Activated CD8-positive, alpha-beta memory T cell treated with anti-CD3 and anti-CD28 coated beads, Interleukin-2, amount 10 ng/mL, durations not matched to agents 7 days and 5 days (primary cell): ENCODE measurements at places on chromosomes 16 and 17.

DNA sequence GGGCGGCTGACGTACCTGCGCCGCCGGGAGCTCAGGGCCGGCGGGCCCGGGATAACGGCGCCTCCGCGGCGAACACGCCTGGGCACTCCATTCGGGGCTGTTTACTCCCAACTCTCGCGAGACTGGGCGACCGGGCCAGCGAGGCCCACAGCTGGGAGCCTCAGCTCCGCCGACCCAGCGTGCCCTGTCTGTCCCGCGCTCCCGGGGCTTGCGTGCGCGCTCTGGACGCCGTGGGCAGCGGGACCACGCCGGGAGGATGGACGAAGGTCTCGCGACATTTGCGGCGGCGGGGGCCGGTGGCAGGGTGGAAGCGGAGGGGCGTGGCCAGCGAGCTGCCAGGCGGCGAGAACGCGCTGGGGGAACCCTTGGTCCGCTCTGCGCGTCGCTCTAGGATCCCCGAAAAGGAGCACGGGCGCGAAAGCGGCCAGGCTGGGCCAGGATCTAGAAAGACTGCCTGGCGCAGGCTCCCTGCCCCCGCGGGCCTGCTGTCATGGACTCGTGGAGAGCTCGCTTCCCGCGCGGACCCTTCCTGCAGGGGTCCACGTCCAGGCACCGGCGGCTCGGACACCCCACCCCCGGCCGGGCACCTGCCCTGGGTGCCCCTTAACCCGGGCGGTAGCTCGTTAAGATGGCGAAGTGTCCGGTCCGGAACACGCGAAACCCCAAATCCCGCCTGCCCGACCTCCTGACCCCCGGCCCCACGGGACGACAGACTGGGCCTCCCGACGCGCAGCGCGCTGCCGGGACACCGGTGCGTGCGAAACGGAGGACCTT lies at the start of gene MBTPS1:
Gene MBTPS1, minus strand, starts transcription at position 223 of the 774 bp plus-strand sequence. CDS start 15,159 bp downstream, outside the sequence.
- H3K36me3 ChIP-seq, result peaks cover 3% of the 10 kb centered on the region
- peak within 1 kb of the TSS; percentile 88 for H3K4me3 ChIP-seq
- DNase-seq, result peak; percentile 98

GRCh38 chr16:34078691-34079090 lies 619.3 kb downstream of the TP53TG3F start:
- H3K4me3 ChIP-seq, result no peak overlapping the region
- H3K4me1 ChIP-seq, result no peaks in the 10 kb centered on the region
- H3K27me3 ChIP-seq, result no peaks in the 10 kb centered on the region

DNA sequence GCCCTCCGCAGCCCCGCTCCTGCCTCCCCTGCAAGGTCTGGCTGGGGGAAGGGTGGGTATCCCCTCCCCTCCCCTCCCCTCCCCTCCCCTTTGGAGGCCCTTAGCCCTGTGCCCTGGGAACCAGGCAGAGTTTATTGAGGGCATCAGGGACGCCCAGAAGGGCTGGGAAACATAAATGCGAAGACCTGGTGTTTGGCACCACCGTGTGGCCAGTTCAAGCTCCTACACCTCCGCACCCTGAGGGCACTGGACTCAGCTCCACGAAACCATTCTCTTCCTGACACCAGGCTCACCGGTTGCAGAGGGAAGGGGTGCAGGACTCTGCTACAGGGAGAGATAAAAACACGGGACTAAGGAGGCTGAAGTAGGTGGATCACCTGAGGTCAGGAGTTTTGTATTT lies 1.0 kb upstream of the AIPL1 start:
- H3K27me3 ChIP-seq, result peaks cover 55% of the 10 kb centered on the region
- no peak overlapping the region for H3K4me3 ChIP-seq
- peaks cover 2% of the 10 kb centered on the region for H3K36me3 ChIP-seq
- no peaks in the 10 kb centered on the region for H3K4me1 ChIP-seq
- peak; percentile 71 for DNase-seq

DNA sequence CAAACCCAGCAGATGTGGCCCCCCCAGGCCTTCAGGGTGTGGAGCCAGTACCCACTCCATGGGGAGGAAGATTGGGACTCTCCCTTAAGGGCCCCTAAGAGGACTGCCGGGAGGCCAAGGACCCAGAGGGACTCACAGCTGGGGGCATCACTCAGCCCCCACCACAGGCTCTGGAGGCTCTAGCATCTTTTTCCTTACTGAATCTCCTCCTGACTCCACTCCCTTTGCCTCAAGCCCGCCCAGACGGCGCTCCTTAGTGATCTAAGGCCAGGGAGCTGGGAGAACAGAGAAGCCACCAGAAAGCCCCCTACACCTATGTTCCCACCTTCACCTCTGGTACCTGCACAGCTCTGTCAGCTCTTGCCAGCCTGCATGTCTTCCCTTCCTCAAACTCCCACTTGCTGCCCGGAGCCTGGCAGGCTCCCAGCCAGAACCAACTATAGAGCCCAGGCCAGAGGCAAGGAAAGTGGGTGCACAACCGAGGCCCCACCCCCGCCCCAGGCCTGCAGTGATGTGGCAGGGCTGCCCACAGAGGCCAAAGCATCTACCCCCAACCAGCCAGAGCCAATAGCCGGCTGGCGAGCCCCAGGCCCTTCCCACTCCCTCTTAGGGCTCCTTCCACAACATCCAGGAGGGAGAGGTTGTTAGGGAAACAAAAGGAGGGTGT lies 22.3 kb upstream of the MPO start:
- peak; percentile 19 for DNase-seq
- H3K27ac ChIP-seq, result no peak overlapping the region
- no peaks in the 10 kb centered on the region for H3K36me3 ChIP-seq
- H3K4me1 ChIP-seq, result peaks cover 2% of the 10 kb centered on the region
- H3K27me3 ChIP-seq, result peaks cover 7% of the 10 kb centered on the region

GRCh38 chr17:4715063-4715744 lies 4.8 kb downstream of the ARRB2 start:
- H3K27ac ChIP-seq, result peak overlapping the region; percentile 94
- H3K4me3 ChIP-seq, result peak overlapping the region; percentile 82
- DNase-seq, result peak; percentile 88

- peaks cover 56% of the 10 kb centered on the region for H3K4me1 ChIP-seq
- H3K27me3 ChIP-seq, result no peaks in the 10 kb centered on the region
- no peak overlapping the region for H3K4me3 ChIP-seq
- H3K36me3 ChIP-seq, result peaks cover 32% of the 10 kb centered on the region
These were observed 20.8 kb downstream of the GNA13 start for GRCh38 chr17:65035704-65036103.

- no peak overlapping the region for H3K27ac ChIP-seq
- no peak overlapping the region for H3K4me3 ChIP-seq
- H3K36me3 ChIP-seq, result no peaks in the 10 kb centered on the region
- H3K4me1 ChIP-seq, result peaks cover 8% of the 10 kb centered on the region
- no peaks in the 10 kb centered on the region for H3K27me3 ChIP-seq
These were observed 17.8 kb upstream of the OSGIN1 start for GRCh38 chr16:83935005-83935857.

- peaks cover 68% of the 10 kb centered on the region for H3K36me3 ChIP-seq
- no peaks in the 10 kb centered on the region for H3K27me3 ChIP-seq
- H3K27ac ChIP-seq, result peak overlapping the region; percentile 98
- peak; percentile 54 for DNase-seq
These were observed 1.6 kb downstream of the LAT start for GRCh38 chr16:28986492-28986891.
